ENCODE measurements at places on chromosomes 4 and X. TPM values are rescaled to one million over a fixed set of nuclear protein-coding genes. Genes with fewer than 3 reads are reported as not detected.

The GIMD1 gene
- polyA plus RNA-seq = not detected

The NDST3 gene
- polyA plus RNA-seq = 0.04 TPM

DNA sequence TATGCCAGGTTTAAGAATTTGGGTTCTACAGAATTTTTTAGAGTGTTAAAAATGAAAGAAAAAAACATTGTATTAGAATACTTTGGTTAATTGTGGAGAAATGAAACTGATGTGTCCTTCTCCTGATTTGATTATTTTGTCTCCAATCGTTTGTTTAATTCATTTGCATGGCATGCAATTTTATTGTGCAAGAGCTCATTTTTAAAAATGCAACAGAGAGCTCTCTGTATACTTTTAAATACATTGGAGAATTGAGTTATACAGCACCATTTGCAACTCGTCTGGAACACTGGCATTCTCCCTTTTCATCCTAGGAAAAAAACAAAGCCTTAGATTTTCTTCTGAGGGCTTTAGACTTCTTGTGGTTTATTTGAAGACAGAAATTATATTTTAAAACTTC, 689 bp downstream of the EXOC1L start:
- no peak for DNase-seq

- DNase-seq = no peak
Measured at GRCh38 chrX:48522291-48522690, 683 bp downstream of the EBP start.

DNA sequence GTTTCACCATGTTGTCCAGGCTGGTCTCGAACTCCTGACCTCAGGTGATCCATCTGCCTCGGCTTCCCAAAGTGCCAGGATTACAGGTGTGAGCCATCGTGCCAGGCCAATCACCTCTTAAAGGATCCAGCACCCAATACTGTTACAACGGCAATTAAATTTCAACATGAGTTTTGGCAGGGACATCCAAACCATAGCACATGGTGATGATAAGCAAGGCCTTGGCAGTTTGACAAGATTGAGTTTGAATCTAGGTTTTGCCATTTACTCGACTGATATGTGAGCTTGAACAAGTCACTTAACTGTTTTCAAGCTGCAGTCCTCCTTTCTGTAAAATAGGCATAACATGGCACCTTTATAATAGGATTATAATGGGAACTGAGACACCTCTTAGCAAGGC, 84.1 kb downstream of the GPR82 start:
- no peak for DNase-seq

The TLR1 gene
- 0.88 TPM for polyA plus RNA-seq

The CENPE gene
- 2.4 TPM for polyA plus RNA-seq

DNA sequence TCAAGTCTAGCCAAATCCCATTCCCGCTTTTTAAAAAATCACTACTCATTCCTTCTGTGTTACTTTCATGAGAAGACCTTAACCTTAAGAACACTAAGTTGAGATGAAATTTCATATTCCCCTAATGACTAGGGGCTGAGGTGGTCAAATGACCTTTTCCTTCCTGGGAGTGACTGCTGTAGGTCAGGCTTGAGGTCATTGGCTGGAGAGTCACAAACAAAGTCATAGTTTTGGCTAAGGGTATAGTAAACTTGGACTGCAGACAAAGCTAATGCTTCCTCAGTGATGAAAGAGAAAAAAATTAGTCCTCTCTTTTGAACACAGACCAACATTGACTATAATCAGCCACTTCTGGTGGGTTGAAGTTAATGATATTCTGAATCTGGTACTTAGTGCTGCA, 16.0 kb upstream of the FGF2 start:
- DNase-seq = no peak

The GPR119 gene
- polyA plus RNA-seq = not detected

GRCh38 chr4:77336411-77337142, 179.6 kb downstream of the CCNG2 start:
- DNase-seq = no peak

GRCh38 chr4:187422655-187423054, 572.9 kb upstream of the ZFP42 start:
- DNase-seq = no peak

The MGAT4D gene
- not detected for polyA plus RNA-seq

GRCh38 chrX:30282527-30282926, 26.7 kb downstream of the NR0B1 start:
- DNase-seq = no peak

The FDCSP gene
- not detected for polyA plus RNA-seq

The GC gene
- not detected for polyA plus RNA-seq

All from AG04450 (cell line).